Cerebellum (tissue), 4 donors: ENCODE measurements at places on chromosomes 4 and X. TPM values are rescaled to one million over a fixed set of nuclear protein-coding genes. Genes with fewer than 3 reads are reported as not detected.

DNA sequence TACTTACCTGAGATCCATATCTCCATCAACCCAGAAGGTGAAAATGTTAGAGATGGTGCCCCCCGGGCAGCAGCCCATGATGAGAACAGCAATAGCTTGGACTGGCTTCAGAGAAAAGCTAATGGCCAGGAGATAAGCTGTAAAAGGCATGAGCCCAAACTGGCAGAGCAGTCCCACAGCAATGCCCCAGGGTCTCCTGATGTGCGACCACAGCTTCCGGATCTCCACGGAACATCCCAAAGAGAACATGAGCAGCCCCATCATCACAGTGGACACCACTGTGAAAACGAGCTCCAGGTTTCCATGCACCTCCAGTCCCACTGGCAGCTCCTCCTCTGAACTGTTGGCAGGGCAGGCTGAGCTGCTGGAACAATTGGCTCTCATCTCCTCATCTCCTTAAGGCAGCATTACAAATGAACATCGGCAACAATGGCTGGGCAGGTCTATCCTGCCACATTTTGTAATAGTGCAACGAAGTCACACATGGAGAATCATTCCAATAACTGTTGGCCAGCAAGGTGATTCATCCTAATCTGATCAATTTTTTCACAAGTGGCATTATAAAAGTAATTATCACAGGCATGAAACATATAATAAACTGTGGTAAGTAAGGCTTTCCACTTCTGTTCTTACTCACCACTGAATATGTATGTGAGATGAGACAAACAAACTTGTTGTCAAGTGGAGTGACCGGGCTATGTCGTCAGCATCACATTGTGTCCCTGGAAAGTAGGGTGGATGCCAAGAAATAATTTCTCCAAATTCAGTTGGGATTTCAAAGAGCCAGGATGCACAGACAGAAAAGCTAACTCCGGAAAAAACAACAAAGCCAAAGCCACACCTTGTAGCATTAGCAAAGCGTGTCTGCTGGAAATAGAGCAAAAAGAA lies at the start of gene SLC10A6:
Gene SLC10A6, minus strand, starts transcription at position 653 of the 888 bp plus-strand sequence. Its CDS starts 269 bp downstream, at position 384.
- no peak for DNase-seq

GRCh38 chr4:86582410-86582809 lies 11.7 kb upstream of the PTPN13 start:
- DNase-seq, result no peak

DNA sequence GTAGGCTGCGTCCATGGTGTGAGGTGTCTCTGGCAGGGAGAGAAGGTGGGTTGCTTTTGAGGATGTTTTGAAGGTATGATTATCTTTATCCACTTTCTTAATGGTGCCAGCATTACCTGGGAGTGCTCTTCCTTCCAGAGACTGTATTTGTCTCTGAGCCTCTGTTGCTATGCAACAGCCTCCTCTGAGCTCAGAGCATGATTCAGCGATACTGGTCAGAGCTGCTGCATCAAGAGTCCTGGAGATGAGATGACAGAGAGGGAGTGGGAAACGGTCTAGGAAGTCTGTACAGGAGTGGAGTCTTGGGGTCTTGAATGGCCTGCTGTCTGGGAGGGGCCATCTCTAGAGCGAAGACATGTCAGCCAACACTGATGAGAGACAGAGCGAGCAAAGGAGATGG lies 104.4 kb upstream of the RAB40AL start:
- DNase-seq, result peak; percentile 2

DNA sequence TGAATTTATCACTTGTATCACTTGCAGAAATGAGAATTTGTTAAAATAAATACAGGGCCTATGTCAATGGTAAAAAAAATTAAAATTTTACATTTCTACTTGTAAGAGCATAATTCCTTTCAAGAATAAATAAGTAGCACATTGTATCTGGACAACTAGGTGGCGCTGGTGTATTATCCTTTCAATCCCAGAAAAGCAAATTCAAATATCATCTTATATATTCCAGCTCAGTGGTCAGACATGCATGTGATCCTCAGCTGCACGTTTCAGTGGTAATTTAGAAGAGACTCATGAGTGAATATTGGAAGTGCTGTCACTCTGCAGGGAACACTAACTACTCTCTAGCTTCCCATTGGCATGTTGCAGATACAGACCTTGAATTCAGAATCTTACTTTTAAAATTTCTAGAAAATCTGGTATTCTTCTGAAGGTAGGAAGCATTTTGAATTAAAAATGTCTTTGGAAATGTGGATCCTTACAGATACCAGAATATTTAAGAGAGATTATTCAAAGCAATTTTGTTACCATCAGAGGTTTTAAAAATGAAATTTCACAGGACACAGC lies 1414.7 kb upstream of the TENM3 start:
- DNase-seq, result peak; percentile 24

GRCh38 chr4:88297725-88298454 lies 13.5 kb upstream of the PPM1K start:
- DNase-seq, result no peak

- no peak for DNase-seq
Measured at GRCh38 chr4:6806924-6807626, 24.5 kb downstream of the KIAA0232 start.

GRCh38 chr4:3718462-3718861 lies 47.7 kb upstream of the ADRA2C start:
- DNase-seq, result no peak

DNA sequence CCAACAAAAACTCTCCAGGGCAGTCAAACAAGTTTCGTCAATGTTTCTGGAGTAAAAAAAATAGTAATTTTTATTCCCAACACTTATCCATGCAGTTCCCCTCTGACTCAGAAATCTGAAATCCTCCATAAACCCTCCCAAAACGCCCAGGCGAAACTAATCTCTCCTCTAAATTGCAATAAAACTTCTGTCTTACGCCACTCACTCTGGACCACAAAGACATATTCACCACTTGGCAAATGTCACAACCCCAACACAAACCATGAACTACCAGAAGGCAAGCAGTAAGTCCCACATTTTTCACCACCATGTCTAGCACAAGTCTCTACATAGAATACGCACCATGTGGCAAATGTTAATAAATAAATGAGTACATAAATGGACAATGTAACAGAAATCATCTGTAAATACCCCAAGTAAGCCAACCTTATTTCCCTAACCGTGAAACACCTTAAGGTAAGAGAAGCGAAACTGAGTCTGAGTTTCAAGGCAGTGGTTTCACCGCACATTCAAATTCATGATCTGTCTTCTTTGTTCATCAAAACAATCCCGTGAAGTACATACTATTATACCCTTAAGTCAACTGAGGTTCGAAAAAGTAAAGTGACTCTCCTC lies 1.6 kb downstream of the PAPSS1 start:
- no peak for DNase-seq

- DNase-seq, result no peak
Measured at GRCh38 chrX:23575281-23575680, 92.0 kb upstream of the PRDX4 start.

- DNase-seq, result no peak
Measured at GRCh38 chr4:2296631-2297601, 35.0 kb upstream of the MXD4 start.

GRCh38 chrX:151792505-151792904 lies 58.0 kb downstream of the CNGA2 start:
- DNase-seq, result no peak

The ATP2B3 gene
- 5.6 TPM for total RNA-seq

The ZNF275 gene
- total RNA-seq, result 12.2 TPM

The PAGE2B gene
- not detected for total RNA-seq

The SERPINA7 gene
- total RNA-seq, result not detected
